ENCODE measurements at places on chromosomes 12 and 14.

- no peak for DNase-seq
Measured at GRCh38 chr14:50011242-50011641, 105.1 kb downstream of the VCPKMT start.

GRCh38 chr12:128942960-128943477 is 89.7 kb downstream of the GLT1D1 start:
- no peak for DNase-seq

- no peak for DNase-seq
Measured at GRCh38 chr12:53593031-53593430, 33.2 kb downstream of the ATF7 start.

DNA sequence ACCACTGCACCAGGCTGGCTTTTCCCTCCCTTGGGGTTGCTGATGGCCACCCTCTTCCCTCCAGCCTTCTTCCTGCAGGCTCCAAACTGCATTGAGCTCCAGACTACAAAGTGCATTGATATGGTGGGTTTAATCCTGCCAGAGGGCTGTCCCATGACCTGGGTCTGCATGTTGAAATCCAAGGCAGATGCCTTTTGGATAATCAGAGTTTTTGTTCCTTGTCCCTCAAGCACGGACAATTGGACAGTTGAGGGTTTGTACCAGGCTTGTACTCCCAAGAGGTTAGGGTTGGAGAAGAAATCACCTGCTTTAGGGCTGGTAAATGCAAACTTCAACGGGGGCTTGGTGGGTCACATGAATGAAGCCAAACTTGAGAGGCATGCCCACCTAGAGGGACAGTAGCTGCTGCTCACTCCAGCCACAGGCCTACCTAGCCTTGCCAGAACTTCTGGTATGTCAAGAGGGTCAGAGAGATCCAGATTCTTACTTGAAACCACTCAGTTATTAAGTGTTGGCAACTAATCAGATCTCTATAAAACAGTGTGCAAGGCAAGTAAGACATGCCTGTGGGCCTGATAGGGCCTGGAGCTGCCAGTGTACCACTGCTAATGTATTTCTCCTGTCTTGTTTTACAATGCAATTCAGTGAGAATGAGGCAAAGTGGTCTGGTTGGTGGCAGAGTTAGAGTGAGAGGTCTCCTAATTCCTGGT is 21.7 kb upstream of the KRT83 start:
- DNase-seq, result no peak

DNA sequence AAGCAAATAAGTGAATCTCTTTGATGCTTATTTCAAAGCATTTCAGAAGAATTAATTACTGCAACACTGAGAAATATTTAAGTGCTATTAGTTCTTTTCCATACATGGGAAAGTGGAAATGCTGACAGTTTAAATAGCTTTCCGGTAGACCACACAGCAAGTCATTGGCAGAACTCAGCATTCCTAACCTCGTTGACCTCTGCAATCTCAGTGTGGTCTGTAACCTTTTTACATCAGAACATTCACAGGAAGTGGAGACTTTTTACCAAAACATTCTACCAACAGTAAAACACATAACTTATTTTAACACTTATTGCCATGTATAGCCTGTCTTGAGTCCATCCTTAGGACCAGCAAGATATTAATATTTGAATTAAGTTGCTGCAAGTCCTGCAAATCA is 249.5 kb upstream of the DCN start:
- no peak for DNase-seq

GRCh38 chr14:95597784-95598211 is 62.9 kb downstream of the GLRX5 start:
- no peak for DNase-seq

DNA sequence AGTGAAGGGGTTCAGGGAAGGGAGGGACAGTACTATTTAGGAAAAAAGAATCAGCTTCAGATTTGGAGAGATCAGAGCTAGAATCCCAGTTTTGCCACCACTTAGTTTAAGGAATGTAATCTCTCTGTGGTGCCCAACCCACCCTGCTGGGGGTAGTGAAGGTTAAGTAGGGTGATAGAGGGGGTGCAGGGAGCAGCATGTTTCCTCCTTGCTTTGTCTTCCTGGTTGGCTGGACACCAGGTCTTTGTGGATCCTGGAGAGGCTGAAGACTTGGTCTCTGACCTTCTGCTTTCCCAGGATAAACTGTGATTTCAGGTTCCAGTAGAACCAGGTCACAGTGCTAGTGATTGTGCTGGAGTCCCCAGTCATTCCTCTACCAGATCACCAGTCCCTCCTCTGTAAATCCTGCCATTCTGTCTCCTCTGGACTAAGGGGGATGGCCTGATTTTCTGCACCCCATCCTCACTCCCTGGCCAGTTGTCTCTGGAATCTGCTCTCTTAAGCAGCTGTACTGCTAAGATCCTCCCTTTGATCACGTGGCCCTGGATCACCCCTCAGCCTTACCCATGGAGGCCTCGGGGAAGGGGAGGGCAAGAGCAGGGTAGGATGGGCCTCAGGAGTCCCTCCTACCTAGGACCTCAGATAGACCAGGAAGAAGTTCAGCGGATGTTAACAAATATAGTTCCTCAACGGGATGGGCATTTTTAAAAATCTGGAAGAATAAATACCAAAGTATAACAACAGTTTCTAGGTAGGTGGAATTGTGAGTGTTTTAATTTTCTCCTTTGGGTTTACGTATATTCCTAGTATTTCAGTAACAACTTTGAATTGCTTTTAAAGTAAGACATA is 3.1 kb downstream of the MAP3K12 start:
- no peak for DNase-seq
